ENCODE measurements at places on chromosomes 12 and 14.

DNA sequence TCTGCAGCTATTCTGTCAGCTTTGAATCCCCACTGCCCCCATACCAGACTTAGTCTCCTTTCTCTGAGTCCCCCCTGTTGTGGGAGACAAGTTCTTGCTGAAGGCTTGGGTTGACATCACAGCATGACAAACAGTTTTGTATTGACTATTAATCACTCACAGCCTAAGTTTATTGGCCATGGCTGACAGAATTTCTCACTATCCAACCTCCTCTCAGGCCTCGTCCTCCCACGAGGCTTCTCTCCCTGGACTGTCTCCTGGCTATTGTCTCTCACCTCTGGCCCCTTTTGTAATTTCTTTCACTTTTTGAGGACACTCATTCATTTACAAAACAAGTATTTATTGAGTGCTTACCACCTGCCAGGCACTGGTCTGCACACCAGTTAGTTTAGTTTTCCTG is 35.2 kb upstream of the DCD start:
- H3K27me3 ChIP-seq, result peaks cover 10% of the 10 kb centered on the region
- no peaks in the 10 kb centered on the region for H3K4me1 ChIP-seq
- DNase-seq, result no peak
- H3K4me3 ChIP-seq, result no peak overlapping the region
- H3K36me3 ChIP-seq, result no peaks in the 10 kb centered on the region

GRCh38 chr14:61929651-61930050 is 167.4 kb downstream of the SNAPC1 start:
- H3K4me1 ChIP-seq, result no peaks in the 10 kb centered on the region
- H3K27me3 ChIP-seq, result peaks cover 2% of the 10 kb centered on the region
- DNase-seq, result no peak
- H3K36me3 ChIP-seq, result no peaks in the 10 kb centered on the region

DNA sequence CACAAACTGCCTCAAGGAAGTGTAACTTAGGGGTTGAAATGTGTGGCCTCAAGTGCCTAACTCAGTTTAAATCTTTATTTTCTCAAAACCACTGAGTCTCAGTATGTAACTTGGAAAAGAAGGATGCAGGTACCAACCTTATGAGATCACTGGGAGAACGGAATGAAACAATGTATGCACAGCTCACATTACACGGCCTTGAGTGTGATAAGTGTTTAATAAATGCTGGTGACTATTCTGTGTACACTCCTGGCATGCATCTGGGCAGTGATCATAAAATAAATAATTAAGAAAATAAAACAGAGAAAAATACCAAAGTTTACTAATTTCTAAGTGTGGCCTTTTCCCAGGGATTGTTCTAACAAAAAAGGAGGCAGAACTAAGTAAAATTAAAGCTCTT is 974.5 kb upstream of the FLRT2 start:
- no peaks in the 10 kb centered on the region for H3K36me3 ChIP-seq
- no peak overlapping the region for H3K4me3 ChIP-seq
- no peaks in the 10 kb centered on the region for H3K27me3 ChIP-seq
- no peaks in the 10 kb centered on the region for H3K4me1 ChIP-seq

DNA sequence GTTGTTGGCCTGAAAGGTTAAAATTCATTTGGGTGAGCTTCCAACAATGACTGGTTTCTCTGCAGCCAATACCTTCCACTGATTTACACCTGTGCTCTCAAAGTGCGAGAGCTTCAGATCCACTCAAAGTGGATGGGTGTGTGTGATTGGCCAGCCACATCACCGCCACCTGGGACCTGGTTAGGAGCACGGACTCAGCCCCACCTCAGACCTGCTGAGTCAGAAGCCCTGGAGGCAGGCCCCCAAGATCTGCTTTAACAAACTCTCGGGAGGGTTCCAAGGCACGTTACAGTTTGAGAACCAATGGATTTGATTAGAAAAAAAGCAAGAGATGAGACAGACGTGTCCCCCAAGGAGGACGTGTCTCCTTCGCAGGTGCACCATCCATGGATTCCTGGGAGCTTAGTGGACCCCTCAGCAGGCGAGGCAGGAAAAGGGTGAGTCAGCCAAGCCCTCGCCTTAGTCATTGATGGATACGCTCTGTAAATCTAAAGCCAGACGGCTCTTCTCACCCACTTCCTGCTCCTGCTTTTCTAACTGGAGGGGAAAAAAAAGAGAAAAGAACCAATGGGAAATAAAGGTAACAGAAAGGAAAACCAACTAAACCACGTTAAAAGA is 24.5 kb downstream of the FZD10 start:
- H3K4me1 ChIP-seq, result no peaks in the 10 kb centered on the region
- no peaks in the 10 kb centered on the region for H3K36me3 ChIP-seq
- no peak overlapping the region for H3K4me3 ChIP-seq
- H3K27ac ChIP-seq, result no peak overlapping the region
- H3K27me3 ChIP-seq, result no peaks in the 10 kb centered on the region

DNA sequence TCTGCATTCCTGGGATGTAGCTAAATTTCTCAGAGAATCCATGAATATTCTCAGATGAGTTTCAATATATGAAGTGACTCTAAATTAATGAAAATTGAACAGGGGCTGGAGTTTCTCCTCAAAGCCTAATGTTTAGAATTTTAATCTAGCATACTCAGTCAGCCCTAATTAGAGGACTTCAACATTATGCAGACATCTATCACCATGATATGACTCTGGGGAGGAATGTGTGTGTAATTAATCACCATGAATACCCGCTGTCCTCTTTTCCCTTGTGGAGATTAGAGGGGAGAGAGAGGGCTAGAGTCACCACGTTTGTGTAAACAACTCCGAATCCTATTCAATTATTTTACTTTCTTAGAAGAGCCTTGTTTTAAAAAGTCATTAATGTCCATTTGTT is 698.6 kb upstream of the MDGA2 start:
- DNase-seq, result no peak
- H3K4me1 ChIP-seq, result no peaks in the 10 kb centered on the region

DNA sequence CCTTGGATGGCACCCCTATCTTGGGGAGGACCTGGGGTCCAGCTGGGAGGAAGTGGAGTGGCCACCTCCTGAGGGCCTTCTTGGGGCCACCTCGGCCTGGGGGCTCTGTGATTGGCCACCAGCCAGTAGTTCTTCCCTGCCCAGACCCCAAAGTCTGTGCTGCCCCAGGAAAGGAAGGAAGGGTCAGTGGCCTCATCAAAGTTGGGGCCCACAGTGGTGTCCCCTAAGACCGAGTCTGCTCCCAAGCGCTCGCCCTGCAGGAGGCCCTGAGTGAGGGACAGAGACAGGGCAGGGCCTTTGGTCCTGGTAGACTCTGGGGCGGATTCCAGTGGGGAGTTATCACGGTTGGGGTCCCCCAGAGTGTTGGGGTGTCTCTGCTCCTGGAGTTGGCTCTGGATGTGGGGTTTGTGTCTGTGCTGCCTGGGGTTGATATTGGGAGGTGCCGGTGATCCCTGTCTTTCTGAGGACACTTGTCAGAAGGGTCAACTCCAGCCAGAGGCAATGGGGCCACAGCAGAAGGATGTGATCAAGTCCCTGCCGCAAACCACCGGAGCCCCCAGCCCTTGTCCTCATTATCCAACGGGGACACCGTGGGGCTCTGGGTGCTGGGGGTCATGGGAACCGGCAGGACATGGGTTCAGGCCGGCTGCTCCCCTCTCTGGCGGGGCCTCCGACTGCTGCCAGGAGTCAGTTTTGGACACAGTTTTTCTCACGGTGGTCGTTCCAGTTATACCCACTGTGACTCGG is 364.3 kb downstream of the TMEM121 start:
- no peaks in the 10 kb centered on the region for H3K27me3 ChIP-seq
- no peaks in the 10 kb centered on the region for H3K4me1 ChIP-seq

DNA sequence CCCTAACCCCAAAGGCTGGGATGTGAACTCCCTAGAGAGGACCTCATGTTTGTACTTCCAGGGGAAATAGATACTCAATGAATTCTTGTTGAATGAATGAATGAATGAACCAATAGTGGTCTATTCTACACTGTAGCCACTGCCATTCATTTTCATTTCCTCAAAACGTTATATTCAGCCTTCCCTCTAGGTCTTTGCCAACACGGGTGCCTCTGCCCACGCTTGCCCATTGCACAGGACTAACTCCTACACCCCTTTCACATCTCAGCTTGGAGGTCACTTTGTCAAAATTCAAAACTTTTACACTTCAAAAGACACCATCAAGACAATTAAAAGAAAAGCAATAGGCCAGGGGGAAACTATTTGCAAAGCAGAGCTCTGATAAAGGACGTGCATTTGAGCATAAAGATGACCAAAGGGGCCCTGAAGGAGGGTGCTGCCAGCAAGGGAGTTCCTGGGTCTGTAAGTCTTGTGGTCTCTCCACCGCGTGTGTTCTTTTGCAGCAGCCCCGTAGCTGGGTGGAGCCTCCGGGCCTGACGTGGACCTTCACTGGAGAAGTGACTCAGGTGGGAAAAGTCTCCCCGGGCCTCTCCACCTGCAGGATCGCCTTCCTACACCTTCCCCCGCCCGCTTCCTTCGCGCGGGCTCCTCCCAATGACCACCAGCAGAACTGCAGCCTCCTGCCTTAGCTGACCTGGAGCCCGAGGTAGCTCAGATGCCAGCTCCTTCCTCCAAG is 31.5 kb downstream of the TMEM63C start:
- no peaks in the 10 kb centered on the region for H3K27me3 ChIP-seq
- no peak overlapping the region for H3K27ac ChIP-seq
- no peaks in the 10 kb centered on the region for H3K4me1 ChIP-seq
- no peaks in the 10 kb centered on the region for H3K36me3 ChIP-seq

DNA sequence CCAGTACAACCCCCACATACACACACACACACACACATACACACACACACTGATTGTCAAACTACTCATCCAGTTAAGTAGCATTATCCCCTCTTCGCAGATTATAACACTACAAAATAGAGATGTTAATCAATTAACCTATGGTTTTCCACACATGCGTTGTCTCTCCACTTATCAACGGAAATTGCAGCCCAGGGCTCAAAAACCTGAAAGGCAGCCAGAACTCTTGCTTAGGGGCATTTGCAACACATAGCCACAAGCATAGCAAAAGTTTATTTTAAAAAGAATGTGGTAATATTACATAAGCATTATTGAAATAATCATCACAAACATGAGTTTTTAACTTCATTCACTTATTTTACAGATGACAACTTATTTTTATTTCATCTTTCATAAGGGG is 265.8 kb downstream of the SLC16A7 start:
- no peaks in the 10 kb centered on the region for H3K4me1 ChIP-seq
- no peak for DNase-seq
- no peak overlapping the region for H3K27ac ChIP-seq
- H3K36me3 ChIP-seq, result no peaks in the 10 kb centered on the region
- H3K4me3 ChIP-seq, result no peak overlapping the region

DNA sequence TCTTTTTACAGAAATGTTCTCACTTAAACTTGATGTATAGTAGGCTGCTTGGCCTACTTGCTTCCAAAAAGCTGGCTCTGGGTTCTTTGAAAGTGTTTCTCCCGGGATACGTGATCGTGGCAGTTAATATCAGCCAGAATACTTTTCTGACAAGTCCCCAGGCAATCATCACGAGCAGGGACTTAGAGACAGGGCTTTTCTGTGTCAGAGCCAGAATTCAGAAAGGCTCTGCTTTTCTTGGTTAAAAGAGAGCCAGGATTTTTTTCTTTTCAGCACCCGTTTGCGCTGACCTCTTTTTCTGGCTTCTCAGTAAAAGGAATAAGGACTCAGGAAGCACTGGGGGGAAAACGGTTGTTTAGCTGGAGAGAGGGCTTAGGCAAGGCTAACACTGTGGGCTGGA is 57.8 kb upstream of the ARHGAP5 start:
- no peaks in the 10 kb centered on the region for H3K4me1 ChIP-seq
- no peak overlapping the region for H3K27ac ChIP-seq
- no peaks in the 10 kb centered on the region for H3K36me3 ChIP-seq
- no peak for DNase-seq

GRCh38 chr12:110530511-110530910 is 28.4 kb downstream of the RAD9B start:
- H3K36me3 ChIP-seq, result peaks cover 60% of the 10 kb centered on the region
- no peaks in the 10 kb centered on the region for H3K27me3 ChIP-seq
- no peaks in the 10 kb centered on the region for H3K4me1 ChIP-seq
- H3K27ac ChIP-seq, result no peak overlapping the region
- H3K4me3 ChIP-seq, result no peak overlapping the region
- no peak for DNase-seq

DNA sequence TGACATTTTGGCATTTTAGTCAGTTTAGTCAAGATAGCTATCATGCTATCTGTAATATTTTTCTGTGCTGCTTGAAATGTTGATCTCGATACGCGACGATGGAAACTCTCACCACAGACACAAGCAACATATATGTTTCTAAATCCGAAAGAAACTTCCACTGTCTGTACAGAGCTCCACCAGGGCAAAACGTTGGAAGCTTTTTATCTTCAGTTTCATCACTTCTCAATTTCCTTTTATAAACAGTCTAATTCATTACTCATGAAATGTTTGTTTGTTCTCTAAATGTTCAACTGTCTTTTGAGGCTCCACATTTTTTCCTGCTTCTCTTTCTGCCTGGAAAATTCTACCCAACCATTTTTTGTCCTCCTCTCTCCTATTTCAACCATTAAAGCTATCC is 737.6 kb downstream of the SLC16A7 start:
- no peak overlapping the region for H3K27ac ChIP-seq
- no peaks in the 10 kb centered on the region for H3K36me3 ChIP-seq

- DNase-seq, result peak; percentile 45
- H3K36me3 ChIP-seq, result peaks cover 9% of the 10 kb centered on the region
- peaks cover 77% of the 10 kb centered on the region for H3K4me1 ChIP-seq
- no peaks in the 10 kb centered on the region for H3K27me3 ChIP-seq
- H3K4me3 ChIP-seq, result peak overlapping the region; percentile 77
Observed at GRCh38 chr12:106246891-106247673, 738 bp downstream of the CKAP4 start.

GRCh38 chr12:26539131-26539530 is 293.9 kb downstream of the ITPR2 start:
- H3K27me3 ChIP-seq, result no peaks in the 10 kb centered on the region
- H3K36me3 ChIP-seq, result no peaks in the 10 kb centered on the region
- no peaks in the 10 kb centered on the region for H3K4me1 ChIP-seq
- H3K27ac ChIP-seq, result no peak overlapping the region
- H3K4me3 ChIP-seq, result no peak overlapping the region

DNA sequence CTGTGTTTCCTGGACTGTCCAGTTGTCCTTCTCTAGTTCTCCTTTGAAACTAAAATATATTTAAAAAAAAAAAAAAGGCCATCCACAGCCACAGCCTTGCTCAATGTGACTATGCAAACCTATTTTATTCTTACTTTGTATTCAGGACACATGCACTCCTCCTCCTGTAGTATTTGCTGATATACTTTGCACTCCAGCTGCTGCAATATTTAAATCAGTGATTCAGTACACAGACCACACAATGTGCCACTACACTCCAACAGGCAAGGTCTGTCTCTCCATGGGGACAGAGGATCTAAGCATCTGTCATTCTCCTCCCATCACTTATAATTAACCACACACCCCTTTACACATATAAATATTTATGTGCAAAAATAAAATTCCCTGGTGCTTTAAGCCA is 40.2 kb upstream of the CCDC196 start:
- H3K27me3 ChIP-seq, result no peaks in the 10 kb centered on the region
- H3K4me3 ChIP-seq, result no peak overlapping the region
- H3K4me1 ChIP-seq, result no peaks in the 10 kb centered on the region
- no peaks in the 10 kb centered on the region for H3K36me3 ChIP-seq
- no peak for DNase-seq

GRCh38 chr12:85711735-85712390 is 124.3 kb downstream of the RASSF9 start:
- no peak overlapping the region for H3K4me3 ChIP-seq
- no peak overlapping the region for H3K27ac ChIP-seq
- no peak for DNase-seq
- H3K4me1 ChIP-seq, result no peaks in the 10 kb centered on the region
- no peaks in the 10 kb centered on the region for H3K27me3 ChIP-seq
